Small intestine (tissue), 16 donors: ENCODE measurements at places on chromosomes 2 and 18.
A peak's percentile ranks its signal among the peaks of the same experiment; 100 is the strongest.

- DNase-seq: peak; percentile 52
Measured at GRCh38 chr2:157777427-157777826, 98.7 kb downstream of the ACVR1 start.

GRCh38 chr2:181190711-181191110 is 210.3 kb downstream of the UBE2E3 start:
- DNase-seq: no peak

DNA sequence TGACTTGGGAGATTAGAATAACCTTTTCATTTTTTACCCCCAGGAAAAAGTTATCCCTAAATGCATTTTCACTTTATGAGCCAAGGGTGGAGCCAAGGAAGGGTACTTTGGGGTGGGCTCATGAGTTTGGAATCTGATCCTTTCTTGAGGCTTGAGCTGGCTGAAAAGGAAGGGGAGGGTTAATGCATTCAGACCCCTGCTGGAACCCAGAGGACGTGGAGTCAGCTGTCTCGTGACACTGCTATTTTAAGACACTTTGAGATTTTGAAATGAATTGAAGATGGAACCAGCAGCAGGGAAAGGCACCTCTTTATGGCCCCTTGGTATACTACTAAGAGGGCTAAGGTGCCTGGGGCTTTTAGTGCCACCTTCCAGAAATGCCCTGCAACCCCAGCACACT is 90.4 kb downstream of the MARCHF4 start:
- no peak for DNase-seq

- no peak for DNase-seq
Measured at GRCh38 chr2:72014831-72015230, 132.8 kb downstream of the CYP26B1 start.

- DNase-seq: no peak
Measured at GRCh38 chr2:151182899-151183809, 78.5 kb downstream of the RBM43 start.

DNA sequence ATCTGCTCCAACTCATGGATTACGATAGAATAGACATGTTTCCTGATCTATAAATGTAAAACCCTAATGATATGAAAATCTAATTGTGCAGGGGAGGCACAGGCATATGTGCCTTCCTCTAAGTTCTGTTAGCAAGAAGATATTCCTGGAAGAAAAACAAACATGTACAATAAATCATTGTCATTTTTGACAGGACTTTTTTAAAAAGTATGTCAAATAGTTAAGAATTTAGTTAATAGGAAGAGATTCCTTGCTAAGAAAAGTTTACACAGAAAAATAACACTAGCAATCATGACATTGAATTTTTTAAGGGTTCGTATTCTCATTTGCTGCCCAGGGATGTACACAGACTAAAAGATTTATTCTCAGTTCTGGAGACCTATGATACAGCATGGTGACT is 15.3 kb upstream of the CREB1 start:
- no peak for DNase-seq

GRCh38 chr2:122263746-122264145 is 508.3 kb downstream of the TSN start:
- no peak for DNase-seq

- DNase-seq: no peak
Measured at GRCh38 chr18:70335892-70336726, 47.3 kb downstream of the SOCS6 start.

- no peak for DNase-seq
Measured at GRCh38 chr2:145411493-145411892, 891.6 kb upstream of the ZEB2 start.

GRCh38 chr2:641164-641871 is 35.9 kb downstream of the TMEM18 start:
- DNase-seq: peak; percentile 5

- no peak for DNase-seq
Measured at GRCh38 chr18:79613186-79613931, 66.2 kb upstream of the CTDP1 start.

DNA sequence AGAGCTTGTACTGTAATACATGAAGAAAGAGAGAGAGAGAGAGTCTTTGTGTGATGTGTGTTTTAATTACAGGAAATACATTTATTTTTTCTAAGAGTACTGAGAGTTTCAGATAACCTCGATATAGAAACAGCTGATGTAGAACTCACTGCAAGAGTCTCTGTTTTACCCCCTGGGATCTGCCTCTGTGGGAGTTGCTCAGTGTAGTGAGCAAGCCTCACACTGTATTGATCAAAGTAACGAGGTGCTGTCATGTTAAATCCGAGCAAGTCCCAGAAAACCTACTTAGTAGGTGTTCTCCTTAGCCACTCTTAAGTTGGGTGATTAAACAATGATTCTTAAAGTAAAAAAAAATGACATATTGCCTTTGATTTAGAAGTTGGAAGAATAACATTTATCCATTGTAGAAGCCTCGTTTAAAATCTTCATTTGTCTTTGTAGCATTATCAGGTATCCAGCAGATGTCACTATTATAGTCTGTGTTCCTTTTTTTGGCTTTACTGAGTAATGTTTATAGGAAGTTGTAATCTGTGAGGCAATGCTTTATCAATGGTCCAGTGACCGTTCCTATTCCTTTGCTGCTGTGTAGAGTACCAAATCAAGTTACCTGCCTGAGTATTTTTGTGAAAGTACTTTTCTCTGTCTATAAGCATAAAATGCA is 219.0 kb downstream of the MYO3B start:
- DNase-seq: peak; percentile 14

- DNase-seq: no peak
Measured at GRCh38 chr2:69372767-69373166, 14.3 kb downstream of the GFPT1 start.

DNA sequence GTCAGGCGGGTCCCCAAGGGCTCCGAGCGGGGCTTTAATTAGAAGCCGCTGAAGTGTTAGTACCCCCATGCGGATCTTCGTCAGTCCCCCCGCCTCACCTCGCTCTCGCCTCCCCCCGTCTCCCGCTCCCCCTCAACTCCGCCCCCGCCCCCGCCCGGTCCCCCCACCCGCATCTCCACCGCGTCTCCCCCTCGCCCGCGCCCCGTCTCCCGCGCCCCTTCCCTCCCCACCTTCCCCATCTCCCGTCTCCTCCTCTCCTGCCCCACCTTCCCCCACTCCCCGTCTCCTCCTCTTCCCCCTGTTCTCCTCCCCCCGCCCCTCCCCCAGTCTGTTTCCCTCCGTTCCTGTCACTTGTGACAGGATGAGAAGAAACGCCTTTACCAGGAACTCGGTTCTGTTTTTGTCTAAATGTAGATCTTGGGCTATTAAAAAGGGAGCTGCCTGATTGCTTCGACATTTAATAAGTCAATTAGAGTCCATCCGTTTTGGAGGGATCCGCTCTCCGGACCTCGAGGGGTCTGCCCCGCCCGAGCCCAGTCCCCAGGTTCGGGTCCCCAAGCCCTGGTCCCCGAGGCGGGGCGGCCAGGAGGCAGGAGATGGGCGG is 969 bp upstream of the ALKAL2 start:
- no peak for DNase-seq

DNA sequence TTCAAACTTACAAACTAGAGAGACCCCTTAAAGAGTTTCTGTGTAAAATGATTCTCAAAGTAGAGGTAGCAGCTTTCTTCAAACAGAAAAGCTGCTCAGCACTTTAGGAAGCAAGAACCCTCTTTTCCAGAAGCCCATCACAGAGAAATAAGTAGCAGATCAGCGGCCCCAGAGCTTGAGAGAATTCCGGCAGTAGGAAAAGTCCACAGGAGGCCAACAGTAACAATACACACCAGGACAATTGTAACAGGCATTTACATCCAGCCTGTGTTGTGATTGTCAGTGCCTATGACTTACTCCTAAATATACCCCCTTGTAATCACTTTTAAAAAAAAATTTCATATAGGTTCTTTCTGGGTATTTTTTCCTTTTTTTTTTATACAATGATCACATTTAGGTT is 161.4 kb upstream of the ACVR2A start:
- no peak for DNase-seq

- no peak for DNase-seq
Measured at GRCh38 chr2:75833386-75833785, 122.7 kb upstream of the GCFC2 start.

DNA sequence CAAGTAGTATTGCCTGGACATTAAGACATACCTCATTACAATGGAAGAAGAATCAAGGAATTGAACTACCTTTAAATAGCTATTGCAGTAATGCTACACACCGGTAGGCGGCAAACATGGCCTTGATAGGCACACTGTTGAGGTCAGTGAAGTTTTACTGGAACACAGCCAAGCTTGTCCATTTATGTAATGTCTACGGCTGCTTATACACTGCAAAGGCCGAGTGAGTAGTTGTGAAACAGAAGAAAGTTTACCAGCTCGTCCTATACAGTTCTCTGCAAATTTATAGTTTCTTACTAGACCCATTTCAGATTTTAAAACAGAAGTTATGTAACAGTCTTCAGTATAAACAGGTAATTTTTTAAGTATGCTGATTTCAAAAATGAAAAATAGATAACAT is 38.8 kb downstream of the PPP4R1 start:
- DNase-seq: peak; percentile 93

- DNase-seq: no peak
Measured at GRCh38 chr2:52668724-52669123, 1098.9 kb upstream of the CHAC2 start.

- DNase-seq: no peak
Measured at GRCh38 chr2:156038021-156038420, 294.5 kb downstream of the NR4A2 start.

DNA sequence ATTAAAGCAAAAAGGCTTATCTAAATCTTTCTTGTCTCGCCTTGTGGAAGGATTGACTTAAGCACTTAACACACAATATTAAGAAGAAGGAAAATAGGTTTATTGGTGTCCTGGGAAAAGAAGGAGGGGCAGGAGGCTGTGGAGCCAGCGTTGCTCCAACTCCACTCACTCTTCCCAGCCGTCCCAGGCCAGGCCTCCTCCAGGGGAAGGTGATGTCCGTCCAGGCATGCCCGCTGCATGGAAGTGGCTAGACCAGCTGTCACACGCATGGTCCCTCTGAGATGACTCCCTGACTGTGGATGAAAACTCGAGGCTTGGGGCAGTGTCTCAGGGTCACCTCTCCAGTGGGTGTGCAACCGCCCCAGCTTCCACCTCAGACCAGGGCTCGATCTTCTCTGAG is 281.1 kb downstream of the GALR1 start:
- DNase-seq: no peak

GRCh38 chr2:3010001-3010400 is 367.6 kb downstream of the EIPR1 start:
- DNase-seq: no peak

GRCh38 chr2:179900655-179901054 is 39.2 kb upstream of the ZNF385B start:
- DNase-seq: no peak

GRCh38 chr2:53863538-53864227 is 3.9 kb upstream of the GPR75 start:
- DNase-seq: no peak

- no peak for DNase-seq
Measured at GRCh38 chr2:145110668-145111356, 590.9 kb upstream of the ZEB2 start.

DNA sequence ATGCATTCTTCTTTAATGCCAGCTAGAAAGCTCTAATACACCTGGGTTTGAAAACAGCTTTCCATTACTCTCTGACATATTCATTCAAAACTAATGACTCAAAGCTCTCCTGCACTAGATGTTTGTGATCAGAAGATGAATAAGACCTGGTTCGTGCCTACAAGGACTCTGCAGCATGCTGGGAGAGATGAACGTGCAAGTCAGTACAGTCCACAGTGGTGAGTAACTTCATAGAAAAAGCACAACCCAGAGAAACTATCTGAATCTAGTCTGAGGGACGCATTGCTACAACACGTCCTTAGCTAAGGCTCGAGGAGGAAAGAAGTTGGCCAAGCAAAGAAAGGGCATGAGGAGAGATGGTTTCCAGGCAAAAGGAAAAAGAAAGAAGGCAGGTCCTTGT is 234.3 kb downstream of the OSR1 start:
- DNase-seq: no peak

DNA sequence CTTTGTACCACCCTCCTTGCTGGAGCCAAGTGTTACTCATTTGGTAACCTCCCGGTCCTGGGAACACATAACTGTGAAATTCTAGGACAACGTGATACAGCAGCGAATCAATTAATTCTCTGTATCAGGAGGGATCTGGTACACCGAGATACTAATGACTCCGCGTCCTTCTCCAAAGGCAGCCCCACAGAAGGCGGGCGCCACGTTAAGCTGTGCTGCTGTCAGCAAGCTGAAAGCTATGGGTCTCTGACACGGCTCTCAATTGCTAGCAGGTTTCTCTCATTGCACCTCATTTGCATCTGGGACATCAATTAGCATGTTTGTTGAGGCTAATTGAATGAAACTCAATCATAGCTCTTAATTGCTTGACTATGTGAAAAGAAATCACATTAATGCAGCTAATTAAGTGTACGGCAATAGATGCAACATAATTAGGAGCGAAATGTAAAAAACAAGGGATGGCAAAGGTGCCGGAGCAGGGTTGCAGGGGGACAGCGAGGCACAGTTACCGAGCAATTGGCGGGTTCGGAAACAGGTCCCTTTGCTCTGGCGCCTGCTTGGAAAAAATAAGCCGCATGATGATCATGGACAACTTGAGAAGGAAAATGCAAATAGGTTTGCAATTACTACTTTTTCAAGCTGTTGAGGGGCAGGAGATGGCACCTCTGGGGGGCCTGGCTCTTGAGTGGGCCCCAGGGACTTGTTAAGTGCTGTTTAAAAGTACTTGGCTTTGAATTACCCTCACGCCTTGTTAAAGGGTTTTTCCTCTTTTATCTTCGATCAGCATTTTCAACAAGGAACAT is 264.2 kb downstream of the GBX2 start:
- no peak for DNase-seq

DNA sequence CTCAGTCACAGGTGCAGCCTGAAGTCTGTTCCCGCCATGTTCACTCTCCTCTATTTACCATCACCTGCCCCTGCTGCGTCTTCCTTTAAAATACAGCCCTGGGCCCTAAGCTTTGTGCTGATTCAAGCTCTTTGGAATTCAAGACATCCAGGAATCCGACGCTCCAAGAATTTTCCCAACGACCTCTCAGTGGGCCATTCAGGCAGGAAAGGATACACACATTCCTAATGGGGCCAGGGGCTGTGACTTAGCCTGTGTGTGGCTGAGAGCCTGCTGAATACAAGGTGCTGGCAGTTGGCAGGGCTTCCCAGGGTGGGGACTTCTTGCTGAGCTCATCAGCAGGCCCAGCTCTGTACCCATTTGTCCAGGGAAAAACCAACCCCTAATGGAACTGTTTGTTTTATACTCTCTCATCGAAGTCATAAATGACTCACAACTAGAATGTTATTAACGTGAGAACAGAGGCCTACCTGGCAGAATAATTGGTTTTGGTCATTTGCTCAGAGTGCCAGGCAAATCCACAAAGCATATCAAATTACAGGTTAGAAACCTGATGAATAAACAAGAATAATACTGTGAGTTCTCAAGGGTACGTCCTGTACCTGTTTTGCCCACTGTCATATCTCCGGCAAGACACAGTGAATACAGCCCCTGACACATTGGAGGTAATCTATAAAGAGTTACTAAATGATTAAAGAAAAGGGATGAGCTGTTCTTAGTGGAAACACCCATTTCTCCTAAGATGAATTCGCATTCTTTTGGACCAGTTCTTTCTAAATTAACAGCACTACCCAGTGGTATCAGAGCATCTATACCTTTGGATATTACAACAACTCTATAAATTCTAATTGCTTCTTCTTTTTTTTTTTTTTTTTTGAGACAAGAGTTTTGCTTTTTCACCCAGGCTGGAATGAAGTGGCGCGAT is 12.6 kb upstream of the KCMF1 start:
- DNase-seq: peak; percentile 32
